ENCODE measurements at places on chromosomes 12 and 14. TPM values are rescaled to one million over a fixed set of nuclear protein-coding genes. Genes with fewer than 3 reads are reported as not detected.

DNA sequence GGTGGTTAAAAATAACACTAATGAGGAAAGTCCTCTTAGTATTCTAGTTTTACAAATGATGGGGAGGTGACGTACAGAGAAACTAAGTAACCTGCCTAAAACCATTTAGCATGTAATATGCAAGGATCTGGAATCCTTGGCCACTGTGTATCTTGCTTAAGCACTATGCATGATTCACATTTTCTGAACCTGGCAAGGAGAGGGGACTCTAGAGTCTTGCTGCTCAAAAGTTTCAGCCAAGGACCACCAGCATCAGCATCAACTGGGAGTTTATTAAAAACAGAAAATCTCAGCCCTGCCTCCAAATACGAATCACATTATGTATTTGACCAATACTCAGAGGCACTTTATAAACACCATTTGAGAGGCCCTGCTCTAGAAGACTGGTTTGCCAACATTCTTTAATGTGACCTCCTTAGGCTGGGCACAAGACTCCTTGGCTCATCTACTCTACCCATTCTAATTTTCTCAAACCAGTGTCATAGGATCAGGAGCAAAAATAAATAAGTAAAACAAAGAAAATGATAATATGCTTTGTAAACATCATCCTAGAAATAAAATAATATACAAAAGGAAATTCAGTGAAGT is 52.9 kb downstream of the ABCC9 start:
- no peak for DNase-seq

GRCh38 chr12:117360551-117361346 is 677 bp downstream of the NOS1 start:
- DNase-seq, result no peak

DNA sequence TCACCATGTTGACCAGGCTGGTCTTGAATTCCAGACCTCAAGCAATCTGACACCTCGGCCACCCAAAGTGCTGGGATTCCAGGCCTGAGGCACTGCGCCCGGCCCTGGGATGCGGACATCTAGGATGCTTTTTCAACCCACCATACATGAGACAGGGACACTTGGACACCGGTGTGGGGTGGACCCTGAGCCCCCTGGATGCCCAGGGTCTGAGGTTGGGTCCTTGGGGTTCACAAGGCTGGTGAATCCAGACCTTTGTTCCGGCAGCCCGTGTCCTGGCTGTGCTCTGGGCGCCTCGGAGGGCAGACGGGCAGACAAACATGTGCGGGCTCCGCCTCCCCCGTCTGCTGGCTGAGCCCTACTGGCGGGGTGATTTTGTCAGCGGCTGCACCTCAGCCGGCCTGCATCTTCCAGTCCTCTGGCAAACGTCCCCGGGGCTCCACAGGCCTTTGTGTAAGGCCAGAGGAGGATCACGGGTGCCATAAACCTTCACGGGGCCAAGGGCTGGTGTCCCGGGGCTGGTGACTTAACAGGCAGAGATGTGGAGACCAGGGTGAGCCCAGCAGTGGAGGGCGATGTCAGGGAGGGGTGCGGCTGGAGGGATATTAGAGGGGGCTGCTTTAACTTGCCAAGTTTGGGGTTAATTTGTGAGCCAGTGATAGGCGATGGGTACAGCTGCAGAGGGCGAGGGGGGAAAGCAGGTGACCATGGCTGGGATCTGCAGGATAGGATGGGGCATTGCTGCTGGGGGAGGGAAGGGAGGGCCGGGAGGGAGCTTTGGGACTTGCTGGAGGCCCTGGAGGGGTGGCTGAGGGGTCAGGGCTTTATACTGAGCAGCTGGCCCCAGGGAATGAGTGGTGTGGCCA is 5.8 kb downstream of the ASPG start:
- DNase-seq, result no peak

DNA sequence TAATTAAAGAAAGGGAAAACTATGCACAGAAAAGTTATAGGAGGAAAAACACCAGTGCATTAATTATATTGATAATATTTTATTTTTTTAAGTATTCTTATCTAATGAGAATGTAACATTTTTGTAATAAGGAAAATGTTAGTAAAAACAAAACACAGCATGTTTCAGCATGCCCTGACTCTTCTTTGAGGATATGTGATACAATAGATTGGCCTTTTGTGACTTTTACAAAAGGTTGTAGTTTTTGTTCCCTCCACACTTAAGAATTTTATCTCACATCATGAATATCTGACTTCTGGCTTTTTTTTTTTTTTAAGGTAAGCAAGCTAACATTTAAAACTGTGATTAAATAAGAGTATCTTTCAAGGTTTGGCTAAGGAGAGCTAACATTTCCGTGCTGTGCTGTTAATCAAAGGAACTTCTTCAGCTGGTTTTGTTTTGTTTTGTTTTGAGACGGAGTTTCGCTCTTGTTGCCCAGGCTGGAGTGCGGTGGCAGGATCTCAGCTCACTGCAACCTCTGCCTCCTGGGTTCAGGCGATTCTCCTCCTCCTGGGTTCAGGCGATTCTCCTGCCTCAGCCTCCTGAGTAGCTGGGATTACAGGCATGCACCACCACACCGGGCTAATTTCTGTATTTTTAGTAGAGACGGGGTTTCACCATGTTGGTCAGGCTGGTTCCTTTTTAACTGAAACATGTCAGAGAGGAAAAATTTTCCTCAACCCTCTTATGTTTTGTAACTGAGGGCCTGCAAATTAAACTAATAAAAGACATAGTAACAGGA is 30.8 kb upstream of the RESF1 start:
- peak; percentile 27 for DNase-seq

DNA sequence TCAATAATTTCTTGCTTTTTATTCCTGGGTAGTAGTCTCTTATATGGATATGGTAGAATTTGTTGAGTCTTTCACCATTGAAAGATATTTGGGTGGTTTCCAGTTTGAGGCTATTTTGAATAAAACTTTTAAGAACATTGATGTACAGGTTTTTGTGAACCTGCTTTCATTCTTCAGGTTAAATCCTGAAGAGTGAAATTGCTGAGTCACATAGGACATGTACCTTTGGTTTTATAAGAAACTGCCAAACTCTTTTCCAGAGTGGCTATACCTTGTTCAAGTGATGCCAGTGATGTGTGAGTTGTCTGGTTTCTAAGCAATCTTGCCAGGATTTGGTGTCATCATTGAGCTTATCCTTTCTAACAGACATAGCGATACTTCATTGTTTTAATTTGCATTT is 184.6 kb upstream of the PZP start:
- no peak for DNase-seq

DNA sequence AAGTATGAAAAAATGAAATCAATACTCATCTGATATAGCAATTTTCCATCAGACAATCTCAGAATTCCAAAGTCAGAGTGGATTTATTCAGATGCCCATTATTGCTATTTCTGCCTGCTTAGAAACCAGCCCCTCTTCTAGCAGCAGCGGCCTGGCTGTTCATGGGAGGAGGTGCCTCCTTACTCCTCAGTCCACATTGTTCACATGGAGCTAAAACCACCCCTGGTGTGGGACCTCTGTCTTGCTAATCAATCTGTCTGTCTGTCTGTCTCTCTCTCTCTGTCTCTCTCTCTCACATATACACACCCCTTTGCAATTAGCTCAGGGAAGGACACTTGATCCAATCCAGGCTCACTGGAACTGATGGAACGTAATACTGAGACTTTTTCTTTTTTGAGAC is 176.1 kb downstream of the APAF1 start:
- no peak for DNase-seq

DNA sequence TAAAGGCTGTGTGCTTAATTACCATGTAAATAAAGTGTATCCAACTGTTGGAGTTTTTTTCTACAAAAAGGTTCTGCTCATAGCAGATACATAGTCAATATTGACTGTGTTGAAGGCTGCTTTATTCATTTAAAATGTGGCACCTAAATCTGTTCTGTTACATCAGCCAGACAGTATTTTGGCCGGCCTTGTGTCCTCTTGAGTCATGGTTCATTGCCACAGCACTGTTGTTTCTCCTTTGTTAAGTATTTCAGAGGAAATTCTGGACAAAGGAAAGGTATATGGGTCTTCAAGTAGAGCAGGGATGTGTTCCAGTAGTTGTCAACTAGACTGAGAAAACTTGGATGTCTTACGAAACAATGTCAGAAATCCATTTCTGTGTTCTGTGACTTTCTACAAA is 95.5 kb downstream of the SLC38A6 start:
- peak; percentile 23 for DNase-seq

- peak; percentile 72 for DNase-seq
Measured at GRCh38 chr12:66118240-66118891, 12.2 kb downstream of the LLPH start.

- DNase-seq, result no peak
Measured at GRCh38 chr14:97149775-97150174, 352.6 kb downstream of the VRK1 start.

- no peak for DNase-seq
Measured at GRCh38 chr14:100790502-100791347, 35.2 kb upstream of the MEG3 start.

DNA sequence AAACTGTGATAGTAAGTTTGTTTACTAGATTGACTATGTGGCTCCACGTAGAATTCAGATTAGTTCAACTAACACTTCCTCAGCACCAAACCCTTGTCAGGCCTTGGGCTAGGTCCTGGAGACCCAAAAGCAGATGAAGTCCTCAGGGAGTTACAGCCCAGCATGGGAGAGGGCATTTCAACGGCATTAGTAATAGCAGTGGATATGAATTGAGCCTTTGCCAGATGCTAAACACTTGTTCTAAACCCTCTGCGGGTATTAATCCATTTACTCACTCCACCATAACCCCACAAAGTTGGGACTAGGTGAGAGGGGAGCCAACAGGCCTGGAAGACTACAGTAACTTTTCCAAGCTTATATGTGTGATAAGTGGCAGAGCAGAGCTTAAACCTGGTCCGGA is 714.6 kb downstream of the DIO2 start:
- DNase-seq, result no peak

DNA sequence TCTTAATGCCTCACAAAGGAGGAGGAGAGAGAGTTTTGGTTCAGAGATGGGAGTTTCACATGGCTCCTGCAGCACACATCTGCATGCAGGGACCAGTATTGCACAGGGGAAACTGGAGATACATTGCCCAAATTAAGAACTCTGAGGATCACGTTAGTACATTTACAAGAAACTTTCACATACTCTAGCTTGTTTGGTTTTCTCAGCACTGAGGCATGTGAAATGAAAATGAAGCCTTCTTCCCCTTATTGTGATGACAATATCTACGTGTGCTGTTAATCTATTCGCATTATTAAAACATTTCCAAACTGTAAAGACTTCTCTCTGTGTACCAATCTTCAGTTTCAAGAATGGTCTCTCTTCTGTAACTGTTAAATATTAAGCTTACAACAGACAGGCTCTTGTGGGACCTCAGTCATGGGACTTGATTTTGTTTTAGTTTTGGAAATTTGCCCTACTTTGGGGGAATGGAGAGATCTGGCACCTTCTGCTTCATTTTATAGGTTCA is 124.7 kb downstream of the DAAM1 start:
- no peak for DNase-seq

DNA sequence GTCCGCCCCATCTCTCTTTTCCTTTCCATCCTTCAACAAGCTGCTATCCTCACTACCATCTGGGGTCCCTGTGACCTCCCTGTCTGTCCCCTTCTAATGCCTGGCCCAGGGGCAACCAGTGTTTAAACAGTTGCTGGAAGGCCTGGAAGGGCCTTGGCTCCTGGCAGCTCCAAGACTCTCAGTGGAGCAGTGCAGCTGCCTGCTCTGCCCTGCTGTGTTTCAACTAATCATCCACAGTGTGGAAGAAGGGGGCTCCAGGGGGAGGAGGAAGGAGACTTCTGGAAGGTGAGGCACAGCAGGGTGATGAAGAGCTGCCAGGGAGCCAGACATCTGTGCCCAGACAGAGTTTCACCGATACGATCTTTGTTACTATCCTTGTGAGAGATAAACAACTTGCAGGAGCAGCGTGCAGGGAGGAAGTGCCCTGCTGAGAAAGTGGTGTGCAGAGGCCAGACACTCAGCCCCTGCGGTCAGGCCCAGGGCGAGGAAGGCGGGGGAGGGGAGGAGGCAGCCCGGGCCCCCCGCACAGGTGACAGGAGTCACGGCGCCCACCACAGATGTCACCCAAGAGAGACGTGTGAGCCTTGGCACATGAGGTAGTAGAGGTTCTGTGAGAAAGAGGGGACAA is 1061.8 kb downstream of the BCL11B start:
- DNase-seq, result no peak

DNA sequence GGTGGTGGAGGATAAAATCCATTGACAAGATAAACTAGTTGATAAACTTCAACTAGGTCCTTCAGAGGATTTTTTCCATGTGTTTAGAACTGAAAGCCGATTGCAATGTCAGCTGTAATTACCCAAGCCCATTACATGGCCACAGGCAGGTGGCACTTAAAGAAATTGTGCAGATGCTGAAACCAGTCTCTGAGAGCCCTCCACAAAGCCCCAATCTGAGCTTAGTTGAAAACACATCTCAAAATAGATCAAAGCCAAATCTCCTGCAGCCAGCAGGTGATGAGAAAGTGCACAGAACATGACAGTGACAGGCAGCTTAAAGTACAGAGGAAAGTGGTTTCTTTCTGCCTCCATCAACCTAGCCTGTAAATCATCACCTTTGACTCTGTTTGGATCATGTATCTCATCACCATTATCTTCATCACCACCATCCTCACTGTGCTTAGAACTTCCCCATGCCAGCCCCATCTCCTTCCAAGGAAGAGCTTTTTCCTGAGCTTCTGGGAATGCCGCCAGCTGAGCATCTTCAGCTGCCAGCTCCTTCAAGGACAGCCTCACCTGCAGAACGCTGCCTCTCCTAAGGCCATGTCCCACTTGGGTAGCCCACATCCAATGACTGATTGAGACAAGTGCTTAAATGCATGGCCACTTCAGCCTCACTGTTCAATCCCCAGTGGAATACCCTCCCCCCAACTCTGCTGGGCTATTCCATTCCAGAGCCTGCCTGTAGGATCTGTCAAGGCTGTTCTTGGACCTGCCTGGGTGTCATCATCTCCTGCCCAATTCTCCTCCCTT is 219.5 kb upstream of the TMEM132C start:
- no peak for DNase-seq

- DNase-seq, result no peak
Measured at GRCh38 chr14:22622255-22622654, 21.9 kb downstream of the OR6J1 start.

DNA sequence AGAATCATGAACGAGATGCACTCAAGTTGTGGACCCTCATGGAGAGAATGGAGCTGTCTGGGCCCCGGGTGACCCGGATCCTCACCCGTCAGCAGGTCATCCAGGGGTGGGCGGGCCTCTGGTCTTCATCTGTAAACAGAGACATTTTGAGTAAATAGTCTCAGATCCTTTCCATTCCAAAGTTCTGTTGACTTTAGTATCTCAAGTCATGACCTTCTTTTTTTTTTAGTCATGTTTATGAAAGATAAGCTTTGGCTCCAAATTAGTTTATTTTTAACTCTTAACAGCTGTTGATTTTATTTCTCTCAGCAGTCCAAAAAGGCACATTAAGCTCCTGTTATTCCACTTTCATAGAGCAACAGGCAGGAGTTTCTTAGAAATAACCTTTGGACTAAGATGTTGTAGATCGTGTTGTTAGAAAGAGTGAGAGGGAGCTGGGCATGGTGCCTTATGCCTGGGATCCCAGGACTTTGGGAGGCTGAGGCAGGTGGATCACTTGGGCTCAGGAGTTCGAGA is 48.9 kb upstream of the AMN start:
- DNase-seq, result no peak

LHX5 gene
- total RNA-seq, result 0.26 TPM

PTHLH gene
- 82.1 TPM for total RNA-seq

RAD9B gene
- 0.26 TPM for total RNA-seq

TMEM63C gene
- total RNA-seq, result 0.79 TPM

GALNT8 gene
- 0.13 TPM for total RNA-seq

BIN2 gene
- total RNA-seq, result under 0.01 TPM

LTBP2 gene
- 6.6 TPM for total RNA-seq

IRAK3 gene
- total RNA-seq, result 1.6 TPM

ASIC1 gene
- 1.3 TPM for total RNA-seq

SPX gene
- 6.3 TPM for total RNA-seq
